ENCODE measurements at places on chromosomes 4 and X. TPM values are rescaled to one million over a fixed set of nuclear protein-coding genes. Genes with fewer than 3 reads are reported as not detected.

Gene PCDH19
- total RNA-seq = 1.1 TPM

Gene AWAT2
- 0.13 TPM for total RNA-seq

Gene ITM2A
- 40.1 TPM for total RNA-seq

Gene KLB
- total RNA-seq = under 0.01 TPM

Gene TENM3
- 25.7 TPM for total RNA-seq

Gene SLC9B2
- 41.5 TPM for total RNA-seq

Gene CCDC149
- 10.8 TPM for total RNA-seq

Gene SPACA5
- not detected for total RNA-seq

Gene BEND2
- total RNA-seq = not detected

Gene HTN3
- not detected for total RNA-seq

Gene EGFL6
- total RNA-seq = not detected

Gene PCYT1B
- total RNA-seq = not detected

Gene NOX1
- not detected for total RNA-seq

Gene F11
- not detected for total RNA-seq

Gene TMEM35A
- 5.3 TPM for total RNA-seq

Gene MAGEC2
- not detected for total RNA-seq
